ENCODE measurements at places on chromosomes 4 and X.

DNA sequence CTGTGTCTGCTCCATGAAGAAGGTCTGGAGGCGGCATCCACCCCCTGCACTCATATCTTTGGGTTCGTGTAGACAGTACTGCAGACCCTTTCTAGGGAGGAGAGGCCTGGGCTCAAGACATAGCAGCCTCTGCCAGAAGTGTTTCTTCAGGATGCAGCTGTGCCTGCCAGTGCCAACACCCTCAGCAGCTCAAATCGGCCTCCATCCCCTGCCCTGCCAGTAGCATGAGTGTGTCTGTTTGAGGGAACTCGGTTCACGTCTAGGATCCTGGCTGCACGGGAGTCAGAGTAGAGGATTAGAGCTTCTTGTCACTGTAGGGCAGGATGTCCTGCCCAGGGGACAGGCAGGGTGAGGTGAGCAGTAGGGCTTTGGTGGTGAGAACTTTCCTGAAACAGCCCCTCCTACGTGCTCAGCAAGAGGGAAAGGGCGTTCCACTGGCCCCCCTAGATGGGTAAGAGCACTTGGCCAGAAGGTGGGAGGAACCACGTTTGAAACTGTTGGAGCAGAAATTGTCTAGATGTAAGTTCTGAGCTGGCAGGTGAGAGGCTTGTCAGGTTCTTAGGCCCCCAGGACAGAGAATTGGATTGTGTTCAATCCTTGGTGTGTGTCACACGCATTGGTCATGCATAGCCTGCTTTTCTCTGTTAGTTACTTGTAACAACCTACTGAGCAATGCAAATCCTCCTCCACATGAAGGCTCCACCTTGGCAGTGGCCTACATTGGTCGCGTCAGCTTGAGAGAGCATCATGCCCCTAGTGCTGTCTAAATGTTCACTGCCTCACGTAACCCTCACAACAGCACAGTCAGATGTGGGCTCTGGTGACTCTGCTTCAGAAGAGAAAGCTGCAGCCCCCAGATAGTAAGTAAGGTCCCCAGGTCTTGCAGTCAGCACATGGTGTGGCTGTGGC, 25.8 kb upstream of the FAM193A start:
- no peak for DNase-seq

DNA sequence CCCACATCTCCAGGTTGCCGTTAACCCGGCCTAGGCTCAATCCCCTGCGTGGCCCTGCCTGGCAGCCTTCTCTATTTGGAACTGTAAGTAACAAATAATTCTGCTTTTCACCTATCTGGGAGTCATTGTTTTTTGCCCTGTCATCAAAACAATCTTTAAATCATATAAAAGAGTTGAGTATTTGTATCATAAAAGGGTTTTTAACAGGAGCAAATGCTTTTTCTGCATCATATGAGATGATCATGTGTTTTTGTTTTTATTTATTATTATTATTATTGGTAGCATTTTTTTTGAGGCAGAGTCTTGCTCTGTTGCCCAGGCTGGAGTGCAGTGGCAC, 10.0 kb upstream of the TLR3 start:
- no peak for DNase-seq

GRCh38 chrX:105302246-105302645, 81.8 kb upstream of the TEX13A start:
- DNase-seq: no peak

GRCh38 chrX:41722816-41723618, 964 bp upstream of the GPR82 start:
- no peak for DNase-seq

DNA sequence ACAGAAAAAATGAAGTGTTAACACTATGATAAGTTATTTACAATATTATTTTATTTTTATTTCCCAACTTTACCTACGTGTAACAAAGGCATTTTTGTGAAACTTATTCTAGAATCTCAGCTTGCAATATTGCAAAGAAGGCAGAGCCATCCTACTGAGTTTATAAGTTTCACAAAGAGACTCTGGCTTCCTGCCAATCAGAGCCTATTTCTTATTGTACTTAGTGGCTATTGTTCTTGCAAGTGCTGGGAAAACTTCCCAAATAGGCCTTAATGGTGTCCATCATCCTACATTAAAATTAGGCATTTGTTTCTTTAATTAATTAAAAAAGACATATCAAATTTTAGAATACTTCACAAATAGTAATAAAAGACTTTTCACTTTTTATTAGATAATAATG, 233.2 kb downstream of the EPHA5 start:
- DNase-seq: no peak

DNA sequence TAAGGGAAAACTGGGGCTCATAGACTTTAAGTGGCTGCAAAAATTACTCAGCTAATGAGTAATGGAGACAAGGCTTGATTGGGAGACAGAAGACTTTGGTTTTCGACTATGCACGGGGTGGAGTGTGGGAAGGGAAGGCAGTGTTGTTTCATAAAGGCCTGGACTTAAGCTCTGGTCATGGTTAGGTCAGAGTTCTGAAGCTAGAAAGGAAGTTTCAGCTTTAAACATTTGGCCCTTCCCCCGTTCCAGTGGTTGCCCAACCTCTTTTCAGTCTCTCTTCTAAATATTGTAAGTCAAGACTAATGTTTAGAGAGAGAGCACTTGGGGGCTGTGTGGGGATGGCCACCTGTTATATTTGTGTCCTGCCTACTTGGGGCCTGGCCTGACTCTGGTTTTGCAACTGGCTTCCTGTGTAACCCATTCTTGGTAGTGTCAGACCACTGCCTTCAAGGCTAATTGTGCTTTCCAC, 21.0 kb downstream of the MSN start:
- DNase-seq: no peak

- no peak for DNase-seq
Observed at GRCh38 chr4:67575232-67576058, 16.9 kb downstream of the STAP1 start.

GRCh38 chr4:17286752-17287460, 225.0 kb downstream of the QDPR start:
- DNase-seq: no peak

Data from stimulated activated CD8-positive, alpha-beta memory T cell treated with anti-CD3 and anti-CD28 coated beads, Interleukin-15, amount 100 ng/mL, for 24 hours (primary cell).